ENCODE measurements at places on chromosomes 5 and 9.

DNA sequence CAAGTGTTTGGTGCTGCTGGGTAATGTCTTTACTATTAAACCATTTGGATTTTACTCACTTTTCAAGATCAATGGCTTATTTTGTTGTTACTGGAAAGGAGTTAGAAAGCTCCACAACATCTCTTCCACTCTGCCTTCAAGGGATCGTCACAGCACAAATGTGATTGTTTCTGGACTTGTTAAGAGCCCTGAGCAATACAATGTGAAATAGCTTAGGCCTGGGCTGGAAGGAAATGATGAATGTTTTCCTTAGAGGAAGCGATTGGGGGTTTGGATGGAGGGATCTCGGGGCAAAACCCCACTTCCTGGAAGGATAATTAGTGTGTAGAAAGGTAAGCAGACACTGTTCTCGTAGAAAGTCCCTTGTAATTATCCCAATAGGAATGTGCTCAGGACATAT lies 59.3 kb upstream of the MYO10 start:
- DNase-seq: no peak

GRCh38 chr5:14107536-14107935 lies 35.6 kb upstream of the TRIO start:
- no peak for DNase-seq

DNA sequence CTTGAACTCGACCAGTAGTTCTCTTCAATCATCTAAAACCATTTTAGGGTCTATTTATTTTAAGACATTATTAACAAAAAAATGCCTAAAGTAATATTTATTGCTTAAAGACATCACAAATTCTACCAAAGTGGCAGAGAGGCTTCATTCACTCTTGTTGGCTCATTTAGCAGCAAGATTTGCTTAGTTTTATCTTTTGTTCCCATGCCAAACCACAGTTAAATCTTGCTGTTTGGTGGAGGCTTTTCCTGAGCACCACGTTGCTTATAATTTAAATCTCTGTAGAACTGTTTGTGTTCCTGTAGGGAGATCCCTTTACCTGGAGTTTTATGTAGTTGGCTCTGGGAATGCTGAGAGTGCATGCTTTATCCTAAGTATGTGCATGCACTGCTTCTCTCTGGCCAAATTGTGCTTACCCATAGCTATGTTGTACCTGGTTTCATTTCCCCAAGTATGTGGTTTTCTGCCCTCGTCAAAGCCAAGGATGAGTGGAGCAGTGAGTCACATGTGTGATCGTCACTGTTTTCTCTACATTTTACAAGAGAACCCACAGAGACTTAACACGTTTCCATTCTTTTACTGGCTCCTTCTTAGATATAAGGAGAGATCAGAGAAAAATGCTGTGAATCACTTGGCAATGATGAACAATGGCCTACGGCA lies 42.1 kb upstream of the MAST4 start:
- DNase-seq: no peak

- peak; percentile 16 for DNase-seq
These were observed 12.5 kb upstream of the ZSWIM6 start for GRCh38 chr5:61319388-61320146.

DNA sequence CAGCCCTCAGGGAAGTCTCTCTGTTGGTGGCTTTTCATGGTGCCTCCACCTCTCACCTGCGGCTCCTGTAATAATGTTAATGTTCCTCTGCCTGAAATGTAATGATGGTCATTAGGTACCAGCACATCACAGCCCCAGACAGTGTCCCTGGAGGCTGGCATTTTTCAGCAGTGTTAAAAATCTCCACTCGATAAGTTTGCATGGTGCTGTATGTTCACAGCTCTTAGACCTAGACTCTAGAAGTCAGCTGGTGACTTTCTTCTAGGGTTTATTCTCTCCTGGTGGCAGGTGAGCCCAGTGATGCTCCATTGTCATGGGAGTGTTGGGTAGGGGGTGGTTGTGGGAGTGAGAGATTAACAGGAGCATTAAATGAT lies 53.1 kb downstream of the GPR107 start:
- DNase-seq: no peak

DNA sequence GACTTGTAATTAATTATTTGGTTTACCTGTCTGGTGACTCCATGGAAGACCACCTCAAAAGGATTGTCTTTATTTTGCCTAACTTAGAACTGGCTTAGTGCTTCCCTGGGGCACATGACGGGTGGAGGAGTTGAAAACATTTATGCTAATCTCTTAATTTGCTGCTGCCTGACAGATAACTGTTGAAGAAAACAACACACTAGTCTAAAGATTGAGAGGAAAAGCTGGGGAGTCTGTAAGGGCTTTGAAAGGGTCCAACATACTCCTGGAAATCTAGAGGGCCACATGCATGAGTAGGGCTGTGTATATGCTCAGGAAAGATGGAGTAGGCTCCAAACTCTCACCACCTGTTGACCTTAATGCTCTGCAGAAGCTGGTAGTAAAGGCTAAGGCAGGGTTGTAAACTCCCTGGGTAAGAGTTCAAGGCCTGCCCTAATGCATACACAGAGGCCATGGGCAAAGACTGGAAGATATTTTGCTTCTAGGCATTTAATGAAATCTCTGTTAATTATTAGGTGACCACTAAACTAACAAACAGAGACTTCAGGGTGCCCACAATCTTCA lies 40.7 kb downstream of the NR3C1 start:
- no peak for DNase-seq

GRCh38 chr5:12460493-12461261 lies 556.4 kb upstream of the CTNND2 start:
- no peak for DNase-seq

DNA sequence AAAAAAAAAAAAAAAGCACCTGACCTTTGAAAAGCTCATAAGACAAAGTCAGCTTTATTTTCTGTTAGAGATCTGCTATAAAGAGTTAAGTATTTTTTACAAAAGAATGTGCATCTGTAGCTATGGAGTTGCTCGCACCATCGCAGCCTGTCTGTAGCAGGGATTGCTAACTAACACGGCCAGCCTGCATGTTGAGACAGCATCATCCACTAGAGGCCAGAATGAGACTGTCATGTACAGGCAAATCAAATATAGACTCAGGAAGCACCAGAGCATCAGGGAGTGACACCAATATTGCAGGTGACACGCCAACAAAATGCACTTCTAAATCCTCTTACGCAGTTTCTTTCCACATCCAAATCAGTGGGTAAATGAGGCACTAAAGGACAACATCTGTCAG lies 136.3 kb upstream of the RASEF start:
- DNase-seq: peak; percentile 26

GRCh38 chr5:39376293-39376714 lies 12.0 kb upstream of the C9 start:
- peak; percentile 66 for DNase-seq

GRCh38 chr5:150033334-150033733 lies 32.8 kb downstream of the HMGXB3 start:
- DNase-seq: no peak

- DNase-seq: peak; percentile 43
These were observed 693 bp downstream of the DPYSL3 start for GRCh38 chr5:147509041-147509709.

- DNase-seq: no peak
These were observed 224.6 kb downstream of the GABBR2 start for GRCh38 chr9:98484162-98484561.

DNA sequence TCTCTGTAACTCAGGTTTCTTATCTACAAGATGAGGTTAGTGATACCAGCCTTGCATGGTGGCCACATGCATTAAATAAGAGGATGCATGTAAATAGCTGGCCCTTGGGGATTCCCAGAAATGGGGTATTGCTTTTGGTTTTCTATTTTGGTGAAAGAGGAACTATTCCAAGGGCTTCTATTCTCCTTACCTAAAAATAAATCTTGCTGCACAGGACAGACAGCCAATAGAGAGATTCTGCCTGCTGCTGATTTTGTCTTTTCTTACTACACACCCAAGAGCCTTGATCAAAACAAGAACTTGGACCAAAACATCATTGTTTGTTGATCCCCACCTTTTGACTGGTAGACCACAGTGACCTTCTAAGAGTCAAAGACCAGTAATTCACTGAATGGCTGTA lies 161.8 kb downstream of the PJA2 start:
- DNase-seq: no peak

GRCh38 chr5:170757182-170757601 lies 26.3 kb upstream of the GABRP start:
- DNase-seq: peak; percentile 35

GRCh38 chr9:135536216-135536615 lies 9.7 kb upstream of the OBP2A start:
- DNase-seq: peak; percentile 22

DNA sequence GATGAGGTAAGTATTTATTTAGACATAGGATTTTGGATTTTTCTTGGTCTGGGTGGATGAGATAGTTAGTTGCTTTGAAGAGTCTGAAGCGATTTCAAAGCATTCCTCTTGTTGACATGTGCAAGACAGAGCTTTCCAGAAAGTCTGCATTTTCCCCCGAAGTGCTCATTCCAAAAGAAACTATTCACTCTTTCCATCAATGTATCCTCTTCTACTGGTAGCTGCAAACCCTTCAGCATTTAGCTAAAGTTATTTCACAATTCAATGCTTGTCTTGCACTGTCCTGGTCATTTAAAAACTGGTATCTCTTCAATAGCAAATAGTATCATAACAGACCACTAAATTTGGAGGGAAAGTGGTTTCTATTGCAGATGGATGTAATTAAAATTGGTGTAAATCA lies 13.0 kb downstream of the NREP start:
- DNase-seq: peak; percentile 62

DNA sequence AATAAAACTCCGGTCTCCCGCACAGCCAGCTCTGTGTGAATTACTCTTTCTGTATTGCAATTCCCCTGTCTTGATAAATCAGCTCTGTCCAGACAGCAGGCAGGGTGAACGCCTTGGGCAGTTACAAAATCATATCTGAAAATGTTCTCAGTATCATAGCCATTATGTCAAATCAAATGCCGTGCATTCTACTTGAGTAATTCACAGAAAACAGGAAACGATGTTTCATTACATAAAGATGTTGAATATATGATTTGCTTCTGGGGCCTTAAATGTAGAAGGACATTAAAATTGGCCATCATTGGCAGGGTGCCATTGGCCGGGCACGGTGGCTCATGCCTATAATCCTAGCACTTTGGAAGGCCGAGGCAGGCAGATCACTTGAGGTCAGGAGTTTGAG lies 8.5 kb downstream of the POLR3G start:
- DNase-seq: no peak
